NCI-H69 (cell line): ENCODE measurements at places on chromosomes 4 and X.

GRCh38 chr4:97493815-97494518 lies 649.3 kb downstream of the STPG2 start:
- DNase-seq: no peak

GRCh38 chrX:44778254-44778653 lies 65.6 kb upstream of the DUSP21 start:
- DNase-seq: no peak

DNA sequence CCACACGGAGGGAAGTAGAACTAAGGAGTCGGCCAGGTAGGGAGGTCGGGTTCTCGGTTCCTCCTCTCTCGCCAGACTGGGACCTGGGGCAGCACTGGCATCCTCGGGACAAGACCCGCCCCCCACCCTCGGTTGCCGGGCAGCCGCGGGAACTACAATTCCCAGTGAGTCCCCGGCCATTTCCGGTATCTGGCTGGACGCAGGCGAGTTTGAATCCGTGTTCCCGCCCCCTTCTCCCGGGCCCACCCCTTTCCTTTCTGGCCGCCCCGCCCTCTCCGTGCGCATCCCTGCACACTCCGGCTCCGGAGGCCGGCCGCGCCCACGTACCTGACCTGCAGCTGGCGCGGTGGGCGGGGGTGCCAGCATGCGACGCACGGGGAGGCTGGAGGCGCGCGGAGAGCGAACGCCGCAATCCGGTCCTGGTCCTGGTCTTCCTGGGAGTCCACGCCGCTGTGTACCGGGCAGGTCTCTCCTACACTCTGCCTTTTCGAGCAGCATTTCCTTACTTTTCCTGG lies 10.2 kb upstream of the DLG3 start:
- peak; percentile 92 for DNase-seq

- DNase-seq: no peak
These were observed 54.1 kb downstream of the PHKA2 start for GRCh38 chrX:18929775-18930174.

- DNase-seq: peak; percentile 46
These were observed 372.6 kb upstream of the TECRL start for GRCh38 chr4:64781737-64782326.

DNA sequence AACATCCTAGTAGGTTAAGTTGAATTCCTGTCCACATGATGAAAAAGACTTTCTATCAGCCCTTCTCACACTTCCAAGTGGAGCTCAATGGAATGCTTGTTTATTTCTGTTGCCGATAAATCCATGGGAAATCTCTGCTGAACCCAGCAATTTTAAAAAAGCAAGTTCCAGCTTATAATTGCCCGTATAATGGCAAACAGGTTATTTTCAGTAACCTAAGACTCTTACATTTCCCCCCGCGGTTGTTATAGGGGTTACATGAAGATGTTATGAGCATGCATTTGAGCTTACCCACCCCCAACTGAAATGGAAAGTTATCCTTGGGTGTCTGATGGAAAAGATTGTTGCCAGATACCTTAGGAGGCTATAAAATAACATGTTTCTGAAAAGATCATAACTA lies 136.2 kb downstream of the PALLD start:
- DNase-seq: peak; percentile 48

- no peak for DNase-seq
These were observed 43.2 kb upstream of the PITX2 start for GRCh38 chr4:110666030-110666429.

- no peak for DNase-seq
These were observed 71.5 kb upstream of the HPRT1 start for GRCh38 chrX:134388161-134389109.

- DNase-seq: no peak
These were observed 74.5 kb upstream of the EOLA2 start for GRCh38 chrX:150012647-150013381.

GRCh38 chrX:46575991-46576392 lies 2.4 kb downstream of the CHST7 start:
- peak; percentile 56 for DNase-seq

GRCh38 chr4:79678472-79679202 lies 270.6 kb upstream of the GK2 start:
- no peak for DNase-seq

- no peak for DNase-seq
These were observed 57.3 kb upstream of the ACSL1 start for GRCh38 chr4:184883024-184883423.

DNA sequence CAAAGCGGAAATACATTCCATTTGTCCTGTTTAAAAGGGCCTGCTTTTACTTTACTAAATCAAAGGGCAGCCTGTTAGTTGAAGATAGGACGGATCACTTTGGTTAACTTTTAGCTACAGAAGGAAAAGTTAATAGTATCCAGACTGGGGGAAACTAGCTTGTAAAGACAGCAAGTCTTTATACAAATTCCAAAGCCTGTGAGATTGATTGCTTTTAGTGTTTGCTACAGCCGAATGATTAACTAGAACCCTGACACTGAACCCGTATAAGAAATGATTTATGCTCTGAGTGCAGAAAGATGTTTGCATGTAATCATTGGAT lies 93.4 kb downstream of the FRAS1 start:
- DNase-seq: no peak

DNA sequence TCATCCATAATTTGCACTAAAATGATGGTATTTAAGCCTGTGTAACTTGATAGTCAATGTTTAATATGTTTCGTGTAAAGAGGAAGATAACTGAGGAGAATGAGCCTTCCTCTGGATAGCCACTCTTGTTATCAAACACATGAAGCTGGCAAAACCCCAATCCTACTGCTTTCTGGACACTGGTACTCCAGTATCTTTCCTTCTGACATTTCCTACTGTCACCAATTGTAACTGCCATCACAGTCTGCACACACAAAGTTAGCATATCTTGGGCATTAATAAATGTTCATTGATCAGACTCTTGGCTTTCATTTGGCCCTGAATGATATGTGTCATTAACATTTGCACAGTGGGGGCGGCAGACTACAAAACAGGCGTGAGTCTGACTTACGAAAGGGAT lies 419.1 kb downstream of the TMA16 start:
- DNase-seq: no peak

DNA sequence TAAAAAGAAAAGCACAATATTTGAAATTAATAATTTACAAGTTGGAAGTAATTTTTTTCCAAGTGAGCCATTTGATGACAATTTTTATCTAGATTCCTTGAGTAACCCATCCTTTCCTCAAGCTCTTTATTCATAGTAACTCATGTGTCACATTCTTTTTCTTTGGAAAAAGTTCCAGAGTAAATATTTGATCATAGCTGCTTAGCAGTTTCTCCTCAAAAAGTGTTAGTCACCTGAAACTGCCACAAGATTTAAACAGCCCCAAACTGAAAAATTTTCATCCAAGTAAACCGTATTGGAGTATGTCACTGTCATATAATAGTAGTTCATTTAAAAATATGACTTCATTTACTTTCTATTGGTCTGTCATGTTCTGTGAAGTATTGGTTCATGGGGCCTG lies 94.6 kb upstream of the CASK start:
- no peak for DNase-seq

DNA sequence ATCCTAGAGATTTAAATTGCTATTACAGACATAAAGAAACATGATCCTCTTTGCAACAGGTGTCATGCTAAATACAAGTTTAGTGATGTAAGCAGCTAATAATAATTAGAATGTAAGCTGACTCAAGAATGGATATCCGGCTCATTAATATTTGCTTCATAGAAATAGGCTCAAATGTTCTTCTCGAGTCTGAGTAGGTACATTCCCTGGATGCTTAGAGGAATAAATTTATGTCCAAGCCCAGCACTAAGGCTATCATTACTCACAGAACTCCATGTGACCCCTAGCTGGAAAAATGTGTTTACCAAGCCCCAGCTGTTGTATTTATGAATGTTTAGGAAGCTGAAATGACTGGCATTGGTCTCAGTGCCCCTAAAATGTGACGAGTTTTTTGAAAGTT lies 87.6 kb upstream of the TSPAN7 start:
- DNase-seq: no peak

DNA sequence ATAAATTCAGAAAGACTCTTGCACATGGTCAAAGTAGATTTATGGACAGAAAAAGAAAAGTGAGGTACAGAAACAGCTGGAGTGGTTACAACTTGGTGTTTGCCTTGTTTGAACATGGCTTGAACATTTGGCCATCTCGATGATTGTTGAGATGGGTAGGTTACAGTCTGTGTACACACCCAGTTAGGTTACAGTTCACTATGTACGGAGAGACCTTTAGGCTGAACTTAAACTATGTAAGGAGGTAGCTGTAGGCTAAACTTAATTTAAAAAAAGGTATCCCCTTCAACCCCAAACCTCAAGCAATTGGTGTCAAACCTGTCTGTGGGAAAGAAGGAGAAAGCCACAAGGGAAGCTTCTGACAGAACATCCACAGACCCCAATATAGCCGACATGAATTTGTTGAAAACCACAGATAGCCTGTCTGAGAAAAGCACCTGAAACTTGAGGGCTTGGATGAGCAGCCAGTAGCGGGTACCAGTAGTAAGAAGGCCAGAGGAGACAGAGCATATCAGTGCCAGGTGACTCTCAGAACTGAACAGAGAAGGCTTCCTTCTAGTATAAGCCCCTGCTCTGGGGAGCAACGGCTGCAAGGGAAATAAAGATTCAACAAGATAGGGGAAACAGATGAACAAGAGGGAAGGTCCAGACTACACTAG lies 247.9 kb upstream of the GALNTL6 start:
- DNase-seq: no peak

DNA sequence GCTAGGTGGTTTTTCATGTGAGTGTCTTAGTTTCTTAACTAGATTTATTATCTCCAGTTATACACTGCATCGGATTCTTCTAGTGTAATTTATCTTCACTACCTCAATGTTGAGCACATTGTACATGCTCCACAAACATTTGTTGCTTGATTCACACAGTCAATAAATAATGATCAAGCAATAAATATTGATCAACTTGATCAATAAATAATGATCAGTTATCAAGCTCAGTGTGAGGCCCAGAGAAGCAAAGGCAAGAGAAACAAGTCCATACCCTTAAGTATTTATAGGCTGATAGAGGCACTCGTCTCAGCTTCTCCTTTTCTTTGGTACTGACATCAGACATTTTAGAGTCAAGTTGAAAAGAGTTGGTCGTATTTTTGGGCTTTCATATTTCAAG lies 5.1 kb upstream of the VBP1 start:
- no peak for DNase-seq
